ENCODE measurements at places on chromosomes 2 and 18.

DNA sequence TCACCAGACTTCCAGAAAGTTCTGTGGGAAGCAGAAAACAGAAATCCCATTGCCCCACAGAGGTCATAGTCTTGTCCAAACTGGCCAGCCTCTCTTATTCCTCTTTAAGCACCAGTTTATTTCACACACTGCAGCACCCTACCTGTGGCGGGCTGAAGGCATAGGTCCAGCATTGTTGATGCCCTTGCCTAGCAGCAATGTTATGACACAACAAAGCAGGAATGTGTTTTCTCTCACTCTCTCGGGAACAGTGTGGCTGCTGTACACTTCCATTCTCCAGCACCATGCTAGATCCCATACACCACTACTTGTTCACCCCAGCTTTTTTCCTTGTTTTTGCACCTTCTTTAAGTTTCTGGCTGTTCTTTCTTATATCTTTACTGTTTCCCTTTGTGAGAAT is 181.6 kb downstream of the DNAH6 start:
- DNase-seq, result no peak

GRCh38 chr18:78180741-78181140 is 798.9 kb upstream of the SALL3 start:
- DNase-seq, result no peak

DNA sequence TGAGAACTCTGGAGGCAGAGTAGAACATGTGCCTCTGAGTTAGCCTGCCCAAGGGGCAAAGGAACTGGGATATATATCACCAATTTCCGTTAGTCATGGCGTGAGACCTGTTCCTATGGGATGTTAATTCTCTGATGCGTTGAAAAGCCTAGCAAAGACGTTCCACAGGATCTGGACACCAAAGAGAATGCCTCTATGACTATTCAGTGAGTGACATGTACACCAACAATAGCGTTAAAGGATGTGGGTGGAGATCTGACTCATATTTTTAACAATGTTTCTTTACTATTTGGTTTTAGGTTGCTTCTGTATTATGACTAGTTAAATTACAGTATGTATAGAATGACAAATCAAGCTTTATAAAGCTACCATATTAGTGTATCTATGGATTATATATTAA is 320.9 kb upstream of the MC4R start:
- DNase-seq, result no peak

DNA sequence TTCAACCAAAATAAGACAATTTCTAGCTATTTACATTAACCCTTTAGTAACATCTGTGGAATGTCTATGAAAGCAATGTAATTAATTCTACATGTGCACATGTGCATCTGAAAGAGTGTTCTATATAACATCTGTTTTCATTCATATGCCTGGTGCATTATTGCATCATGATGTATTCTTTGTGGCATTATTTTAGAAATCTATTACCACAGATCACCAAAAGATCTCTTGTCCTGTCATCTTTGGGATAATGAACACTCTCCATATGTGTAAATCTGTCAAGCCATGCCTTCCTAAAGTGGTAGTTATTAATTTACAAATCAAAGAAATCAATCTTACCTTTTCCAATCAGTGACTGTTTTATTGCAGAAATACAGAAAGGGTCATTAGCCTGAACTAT is 86.9 kb downstream of the TRIB2 start:
- DNase-seq, result no peak

DNA sequence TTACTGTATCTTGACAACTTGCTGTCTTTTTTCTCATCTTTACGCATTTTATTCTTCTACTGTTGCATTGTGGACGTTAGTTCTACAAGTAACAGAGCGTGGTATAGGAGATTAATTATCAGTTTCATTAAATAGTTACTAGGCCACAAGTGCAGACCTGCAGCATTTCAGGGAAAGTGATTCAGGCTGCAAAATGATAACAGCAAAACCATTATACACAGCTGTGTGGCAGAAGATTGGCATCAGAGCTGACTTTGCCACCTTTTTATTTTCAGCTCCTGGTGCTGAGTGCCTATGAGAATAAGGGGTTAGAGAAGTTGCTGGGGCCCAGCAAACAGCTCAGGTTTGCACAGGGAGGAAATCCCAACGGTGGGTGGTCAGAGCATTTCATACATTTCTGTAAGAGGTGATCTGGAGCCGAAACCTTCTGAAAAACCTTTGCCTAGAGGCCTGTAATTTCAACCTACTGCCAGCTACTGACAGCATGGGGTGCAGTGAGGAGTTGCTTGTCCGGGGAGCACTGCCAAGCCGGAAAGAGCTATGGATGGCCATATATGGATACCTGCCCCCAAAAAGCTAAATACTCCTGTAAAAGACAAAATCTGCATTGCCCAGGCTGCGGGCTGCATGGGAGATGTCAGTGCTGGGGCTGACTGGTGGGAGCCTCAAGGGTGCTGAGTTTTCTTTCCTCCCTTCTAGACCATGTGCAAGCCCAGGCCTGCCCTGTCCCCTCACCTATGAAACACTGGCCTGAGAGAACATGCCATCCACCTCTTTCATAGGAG is 2.7 kb upstream of the CCBE1 start:
- DNase-seq, result no peak

Data from stimulated activated CD4-positive, alpha-beta T cell treated with anti-CD3 and anti-CD28 coated beads, Interleukin-1b, Interleukin-23, amount 100 ng/mL, for 1 hour (primary cell).